ENCODE measurements at places on chromosomes 13 and 19.

DNA sequence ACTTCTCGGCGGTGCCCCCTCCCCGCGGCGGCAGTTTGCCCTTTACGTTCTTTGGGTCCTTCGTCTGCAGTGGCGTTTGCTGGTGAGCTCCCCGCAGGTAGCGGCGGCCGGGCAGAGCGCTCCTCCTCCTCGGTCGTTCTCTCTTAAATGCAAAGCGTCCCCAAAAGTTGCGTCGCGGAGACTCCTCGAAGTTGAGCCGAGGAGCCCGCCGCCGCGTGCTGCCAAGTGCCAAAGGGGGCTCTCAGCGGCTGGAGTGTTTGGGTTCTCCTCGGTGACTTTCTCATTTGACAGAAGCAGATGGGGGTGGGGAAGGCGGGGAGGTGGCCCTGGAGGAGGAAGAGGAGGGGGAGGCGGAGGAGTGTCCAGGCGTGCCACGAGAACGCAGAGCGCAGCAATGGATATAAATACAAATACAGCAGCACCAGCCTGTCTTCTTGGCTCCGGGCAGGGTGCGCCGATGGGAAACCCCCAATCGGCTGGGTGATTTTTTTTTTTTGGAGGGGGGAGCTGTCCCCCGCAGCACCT, at the start of gene SOX21:
TSS of gene SOX21 (minus strand) at position 259 of the 525 bp plus-strand sequence. CDS start 496 bp downstream, outside the sequence.
- DNase-seq: no peak

- DNase-seq: no peak
Observed at GRCh38 chr19:18284712-18285360, 3.4 kb upstream of the JUND start.

DNA sequence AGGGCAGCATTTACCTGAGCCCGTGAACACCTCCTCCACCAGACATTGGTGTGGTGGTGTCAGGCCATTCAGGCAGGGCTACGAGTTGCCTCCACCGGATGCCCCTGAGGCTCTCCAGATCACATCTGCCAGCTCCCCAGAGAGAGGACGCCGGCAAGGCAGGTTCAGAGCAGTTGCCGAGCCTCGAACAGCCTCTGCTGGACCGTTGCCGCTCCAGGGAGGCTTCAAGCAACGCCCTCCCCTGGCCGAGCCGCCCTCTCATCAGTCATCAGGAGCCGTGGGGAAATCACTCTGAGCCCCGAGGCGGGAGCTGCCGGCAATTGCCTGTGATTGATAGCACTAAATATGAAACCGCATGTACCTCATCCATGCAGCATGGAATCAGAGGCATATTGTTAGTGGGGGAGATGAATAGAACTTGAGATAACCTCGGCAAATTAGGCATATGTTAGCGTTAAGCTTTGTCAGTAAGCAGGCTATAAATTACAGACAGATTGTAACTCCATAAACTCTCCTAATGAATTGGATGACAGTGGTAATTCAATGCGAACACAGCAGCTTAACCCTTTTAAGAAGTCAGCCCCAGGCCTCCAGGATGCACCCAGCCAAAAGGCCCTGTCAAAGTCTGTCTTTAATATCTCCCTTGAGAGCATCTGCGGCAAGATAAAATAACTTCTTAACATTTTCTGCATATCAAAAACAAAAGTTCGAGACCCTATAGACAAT, 29.8 kb upstream of the SPACA7 start:
- DNase-seq: no peak

DNA sequence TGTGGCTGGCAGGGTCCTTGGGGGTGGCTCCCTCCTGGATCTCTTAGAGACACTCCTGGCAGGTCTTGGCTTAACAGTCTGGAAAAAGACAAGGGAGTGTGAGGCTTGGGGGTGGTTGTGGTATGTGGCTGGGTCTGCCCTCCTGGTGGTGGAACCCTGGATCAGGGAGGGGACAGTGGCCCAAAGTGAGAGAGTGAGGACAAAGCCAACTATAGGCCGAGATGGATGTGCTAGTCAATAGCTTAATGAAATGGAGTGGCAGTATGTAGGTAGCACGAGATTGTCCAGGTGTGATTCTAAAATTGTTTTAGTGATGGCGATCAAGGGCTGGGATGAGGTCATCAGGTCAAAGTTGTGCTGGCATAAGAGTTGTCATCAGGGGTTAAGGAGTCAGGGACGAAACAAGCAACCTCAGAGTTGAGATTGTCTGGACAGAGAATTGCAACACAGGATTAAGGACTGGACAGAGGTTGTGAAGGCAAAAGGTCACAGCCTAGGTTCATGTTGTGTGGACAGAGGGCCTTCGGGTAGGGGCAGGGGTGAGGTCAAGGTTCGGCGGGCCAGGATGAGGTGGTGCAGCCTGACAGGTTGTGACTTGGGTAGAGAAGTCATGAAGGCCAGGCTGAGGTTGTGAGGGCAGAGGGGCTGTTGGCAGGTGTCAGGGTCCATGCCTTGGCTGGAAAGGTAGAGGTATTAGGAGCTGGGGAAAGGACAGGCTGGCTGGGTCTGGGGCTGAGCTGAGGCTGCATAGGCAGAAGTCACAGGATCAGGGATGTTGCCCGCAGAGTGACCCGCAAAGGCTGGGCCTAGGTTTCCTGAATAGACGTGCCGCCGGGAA, 4.5 kb upstream of the RASAL3 start:
- no peak for DNase-seq

DNA sequence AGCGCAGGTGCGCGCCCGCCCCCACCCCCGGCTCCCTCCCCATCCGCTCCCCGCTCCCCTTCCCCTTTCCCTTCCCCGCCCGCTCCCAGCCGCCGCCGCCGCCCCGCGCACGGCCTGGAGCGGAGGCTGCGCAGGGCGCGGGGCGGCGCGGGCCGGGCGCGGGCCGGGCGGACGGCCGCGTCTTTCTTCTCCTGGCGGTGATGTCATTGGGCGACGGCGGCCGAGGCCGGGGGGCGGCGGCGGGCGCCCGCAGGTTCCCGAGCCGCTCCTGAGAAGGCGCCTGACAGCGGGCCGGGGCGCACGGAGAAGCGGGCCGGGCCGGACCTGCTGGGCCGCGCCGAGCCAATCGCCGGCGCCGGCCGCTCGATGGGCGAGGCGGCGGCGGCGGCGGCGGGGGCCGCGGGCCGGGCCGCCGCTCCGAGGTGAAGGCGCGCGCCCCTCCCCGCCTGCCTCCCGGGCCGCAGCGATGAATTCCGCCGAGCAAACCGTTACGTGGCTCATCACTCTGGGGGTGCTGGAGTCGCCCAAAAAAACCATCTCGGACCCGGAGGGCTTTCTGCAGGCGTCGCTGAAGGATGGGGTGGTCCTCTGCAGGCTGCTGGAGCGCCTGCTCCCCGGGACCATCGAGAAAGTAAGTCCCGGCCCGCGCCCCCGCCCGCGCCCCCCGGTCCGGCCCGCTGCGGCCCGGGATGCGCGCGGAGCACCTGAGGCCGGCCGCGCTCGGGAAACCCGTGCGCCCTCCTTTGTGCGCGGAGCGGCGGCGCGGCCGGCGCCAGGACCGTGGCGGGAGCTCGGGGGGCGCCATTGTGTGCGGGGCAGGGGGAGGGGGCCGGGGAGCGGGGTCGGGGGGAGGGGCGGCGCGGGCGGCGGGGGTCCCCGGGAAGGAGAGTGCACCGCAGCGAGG, at the start of gene ARHGEF7:
TSS of gene ARHGEF7 (plus strand) at position 250 of the 904 bp plus-strand sequence. CDS start at position 467, 217 bp downstream.
- DNase-seq: no peak

GRCh38 chr13:58495668-58496067, 864.1 kb downstream of the PCDH17 start:
- no peak for DNase-seq

- DNase-seq: no peak
Observed at GRCh38 chr13:95243207-95243606, 58.0 kb downstream of the ABCC4 start.

DNA sequence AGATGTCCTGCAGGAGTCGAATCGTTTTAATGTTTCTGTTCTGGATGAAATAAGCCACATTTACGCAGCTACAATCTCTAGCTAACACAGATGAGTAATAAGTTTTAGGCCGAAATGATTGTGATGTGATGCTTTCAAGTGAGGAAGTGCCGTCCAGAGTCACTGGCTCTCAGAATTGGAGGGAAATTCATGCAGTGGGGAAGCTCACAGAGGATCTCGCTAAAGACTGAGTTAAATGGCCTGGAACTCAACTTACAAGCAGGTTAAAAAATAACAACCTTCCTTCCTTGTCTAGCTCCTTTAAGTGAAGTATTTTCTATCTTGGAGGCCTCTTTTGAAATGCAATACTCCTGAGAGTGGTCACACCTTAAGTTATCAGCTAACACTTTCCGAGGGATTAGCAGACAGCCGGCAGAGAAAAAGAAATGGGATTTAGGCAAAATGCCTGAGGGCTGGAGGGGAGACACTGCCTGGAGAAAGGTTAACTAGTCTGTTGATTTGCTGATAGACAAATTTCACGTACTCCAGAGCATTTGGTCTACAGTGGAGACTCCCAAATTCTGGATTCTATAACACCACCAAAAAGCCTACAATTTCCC, 74.2 kb downstream of the IRS2 start:
- DNase-seq: no peak

DNA sequence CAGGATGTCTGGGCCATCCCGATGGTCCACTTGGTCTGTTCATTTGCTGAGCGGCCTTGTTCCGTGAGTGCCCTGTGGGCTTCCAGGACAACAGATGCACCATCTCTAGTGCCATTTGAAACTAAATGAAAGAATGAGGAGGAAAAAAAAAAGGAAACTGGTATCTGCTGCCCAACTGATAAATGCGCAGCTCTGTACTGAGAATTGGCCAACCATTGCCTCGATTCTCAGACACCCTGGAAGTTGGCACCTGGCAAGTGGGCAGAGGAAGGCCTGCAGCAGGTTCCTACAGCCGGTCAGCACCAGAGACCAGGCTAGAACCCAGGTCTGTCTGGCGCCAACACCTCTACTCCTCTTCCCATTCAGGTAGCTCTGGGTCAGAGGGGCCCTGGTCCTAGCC, 18.9 kb downstream of the SLC7A1 start:
- DNase-seq: no peak

GRCh38 chr19:51761696-51762095, 716 bp downstream of the FPR2 start:
- DNase-seq: no peak

DNA sequence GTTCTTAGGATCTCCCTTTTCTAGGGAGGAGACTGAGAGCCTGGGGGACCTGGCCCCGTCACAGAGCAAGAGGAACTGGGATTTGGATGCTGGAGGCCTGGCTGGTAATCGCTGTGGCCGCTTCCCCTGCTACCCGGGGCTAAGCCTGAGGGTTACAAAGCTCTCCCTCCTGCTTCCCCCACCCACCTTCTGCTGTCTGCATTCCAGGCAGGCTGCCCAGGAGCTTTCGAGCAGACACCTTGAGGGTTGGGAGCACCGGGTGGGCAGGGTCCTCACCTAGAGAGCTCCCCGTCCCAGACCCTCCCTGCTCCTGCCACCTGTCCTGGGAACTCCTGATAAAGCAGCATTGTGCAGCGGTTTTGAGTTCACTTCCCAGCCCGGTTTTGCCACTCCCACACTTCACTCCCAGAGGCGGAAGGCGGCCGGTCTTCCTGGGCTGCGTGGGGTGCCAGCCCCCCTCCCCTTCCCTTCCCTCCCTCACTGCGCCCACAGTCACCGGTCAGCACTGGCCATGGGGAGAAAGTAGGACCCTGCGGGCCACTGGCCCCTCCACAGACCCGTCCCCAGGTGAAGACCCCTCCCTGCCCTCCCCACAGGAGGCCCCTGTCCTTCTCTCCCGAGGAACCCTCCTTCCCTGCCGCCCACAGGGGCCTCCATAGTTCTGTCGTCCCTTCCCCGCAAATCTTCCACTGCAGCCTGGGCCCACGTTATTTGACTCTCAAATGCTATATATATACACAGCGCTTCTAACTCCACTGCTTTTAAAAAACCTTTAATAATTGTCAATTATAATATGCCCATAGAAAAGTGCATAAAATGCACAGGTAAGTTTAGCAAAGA, 8.1 kb downstream of the PAK4 start:
- no peak for DNase-seq

GRCh38 chr19:399370-399769, 9.6 kb downstream of the C2CD4C start:
- no peak for DNase-seq

GRCh38 chr19:12111176-12111575, 29.0 kb downstream of the ZNF20 start:
- no peak for DNase-seq

GRCh38 chr19:1354970-1355567, 28.6 kb upstream of the NDUFS7 start:
- no peak for DNase-seq

DNA sequence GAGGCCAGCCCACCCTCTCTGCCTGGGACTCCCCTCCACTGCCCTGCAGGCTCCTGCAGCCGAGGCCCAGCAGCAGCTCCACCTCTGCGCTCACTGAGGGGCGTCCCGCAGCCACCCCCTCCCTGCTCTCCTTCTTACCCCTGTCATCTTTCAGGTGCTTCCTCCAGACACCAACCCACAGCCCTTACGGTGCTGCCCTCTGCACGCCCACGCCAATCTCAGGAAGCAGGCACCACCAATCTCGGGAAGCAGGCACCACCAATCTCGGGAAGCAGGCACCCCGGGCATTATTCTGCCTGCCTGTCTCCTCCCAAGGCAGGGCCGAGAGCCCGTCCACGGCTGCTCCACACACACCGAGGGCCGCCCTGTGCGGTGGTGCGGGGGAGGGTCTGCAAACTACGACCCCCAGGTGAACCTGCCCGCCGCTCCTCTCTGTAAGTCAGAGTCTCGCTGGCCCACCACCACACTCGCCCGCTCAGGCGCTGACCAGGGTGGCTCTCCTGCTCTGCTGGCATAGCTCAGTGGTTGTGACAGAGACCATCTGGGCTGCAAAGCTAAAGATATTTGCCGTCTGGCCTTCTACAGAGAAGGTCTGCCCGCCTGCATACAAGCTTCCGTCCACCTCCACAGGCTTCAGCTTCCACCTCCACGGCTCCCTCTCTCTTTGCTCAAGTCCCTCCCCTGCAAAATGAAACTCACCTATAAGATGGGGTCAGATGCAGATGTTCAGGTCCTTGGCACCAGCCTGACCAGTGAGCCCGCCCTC, 2.9 kb downstream of the LSM7 start:
- no peak for DNase-seq

DNA sequence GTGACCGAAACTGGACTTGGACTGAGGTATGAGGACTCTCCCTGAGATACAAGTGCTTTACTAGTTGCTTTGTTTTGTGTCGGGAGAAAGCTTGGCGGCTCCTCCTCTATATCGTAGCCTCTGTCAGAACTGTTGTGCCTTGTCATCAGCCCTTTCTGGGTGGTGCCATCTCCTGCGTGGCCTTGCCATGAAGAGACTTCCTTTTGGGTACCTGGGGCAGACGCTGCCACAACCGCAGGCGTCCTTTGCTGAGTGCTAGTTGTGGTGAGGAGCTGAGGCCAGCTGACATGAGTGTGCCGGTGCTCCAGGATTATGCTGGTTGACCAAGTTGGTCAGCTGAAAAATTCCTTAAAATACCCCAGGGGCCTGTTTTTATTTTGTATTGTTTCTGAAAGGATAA, 124.5 kb downstream of the AKAP11 start:
- no peak for DNase-seq

DNA sequence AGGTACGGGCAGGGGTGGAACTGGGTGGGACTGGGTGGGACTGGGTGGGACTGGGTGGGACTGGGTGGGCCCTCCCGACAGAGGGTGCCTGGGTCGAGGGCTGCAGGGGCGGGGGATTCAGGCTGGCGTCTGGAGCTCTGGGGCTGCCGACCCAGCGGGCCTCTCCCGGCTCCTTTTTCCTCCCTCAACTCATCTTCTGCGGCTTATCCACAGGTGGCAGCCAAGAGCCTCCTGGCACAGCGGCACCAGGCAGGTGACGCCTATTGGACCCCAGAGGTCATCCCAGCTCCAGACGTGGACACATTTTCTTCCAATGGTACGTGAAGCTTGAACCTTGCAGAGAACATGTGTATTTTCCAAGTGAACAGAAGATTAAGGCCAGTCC, 533 bp downstream of the ZNF544 start:
- DNase-seq: no peak
